Stimulated activated CD4-positive, alpha-beta T cell treated with anti-CD3 and anti-CD28 coated beads, Interleukin-12 subunit alpha, Interleukin-12 subunit beta, amount 100 ng/mL, for 24 hours (primary cell): ENCODE measurements at places on chromosomes 16 and 17.

DNA sequence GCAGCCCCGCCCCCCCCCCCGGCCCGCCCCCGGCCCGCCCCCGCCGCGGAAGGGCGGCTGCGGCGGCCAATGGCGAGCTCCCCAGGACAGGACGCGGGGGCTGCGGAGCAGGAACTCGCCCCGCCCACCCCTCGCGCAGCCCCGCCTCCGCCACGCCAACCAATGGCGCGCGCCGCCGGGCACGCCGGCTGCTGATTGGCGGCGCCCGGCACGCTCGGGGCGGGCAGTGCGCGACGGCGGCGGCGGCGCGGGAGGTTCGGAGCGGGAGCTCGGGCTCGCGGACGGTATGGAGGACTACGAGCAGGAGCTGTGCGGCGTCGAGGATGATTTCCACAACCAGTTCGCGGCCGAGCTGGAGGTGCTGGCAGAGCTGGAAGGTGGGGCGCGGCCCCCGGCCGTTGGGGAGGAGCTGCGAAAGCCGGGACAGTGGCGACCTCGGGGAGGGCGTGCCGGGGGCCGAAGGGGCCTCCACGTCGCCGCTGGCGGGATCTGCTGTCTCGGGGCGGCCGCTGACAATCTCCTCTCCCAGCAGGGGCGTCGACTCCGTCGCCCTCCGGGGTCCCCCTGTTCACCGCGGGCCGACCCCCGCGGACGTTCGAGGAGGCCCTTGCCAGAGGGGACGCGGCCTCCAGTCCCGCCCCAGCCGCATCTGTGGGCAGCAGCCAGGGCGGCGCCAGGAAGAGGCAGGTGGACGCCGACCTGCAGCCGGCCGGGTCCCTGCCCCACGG, at the start of gene CHTF18:
TSS of gene CHTF18 (plus strand) at position 222 of the 728 bp plus-strand sequence. CDS start at position 287, 65 bp downstream.
- peak; percentile 90 for DNase-seq

DNA sequence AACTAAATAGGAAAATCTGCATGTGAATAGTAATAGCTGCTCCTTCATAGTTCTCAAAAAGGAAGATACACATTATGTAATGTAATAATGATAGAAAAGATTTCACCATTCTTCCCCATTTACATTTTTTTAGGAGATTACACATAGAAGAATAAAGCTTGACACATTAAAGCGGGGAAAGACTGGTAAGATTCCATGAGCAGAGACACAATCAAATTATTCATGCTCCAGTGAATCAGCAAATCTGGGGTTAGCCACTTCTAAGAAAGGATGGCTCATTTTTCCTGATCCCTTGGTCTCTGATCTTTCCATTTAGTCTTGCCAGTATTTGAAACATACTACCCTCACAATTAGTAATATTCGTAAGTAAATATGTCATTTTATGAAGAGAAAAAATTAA, 81.9 kb downstream of the CA4 start:
- DNase-seq, result no peak

DNA sequence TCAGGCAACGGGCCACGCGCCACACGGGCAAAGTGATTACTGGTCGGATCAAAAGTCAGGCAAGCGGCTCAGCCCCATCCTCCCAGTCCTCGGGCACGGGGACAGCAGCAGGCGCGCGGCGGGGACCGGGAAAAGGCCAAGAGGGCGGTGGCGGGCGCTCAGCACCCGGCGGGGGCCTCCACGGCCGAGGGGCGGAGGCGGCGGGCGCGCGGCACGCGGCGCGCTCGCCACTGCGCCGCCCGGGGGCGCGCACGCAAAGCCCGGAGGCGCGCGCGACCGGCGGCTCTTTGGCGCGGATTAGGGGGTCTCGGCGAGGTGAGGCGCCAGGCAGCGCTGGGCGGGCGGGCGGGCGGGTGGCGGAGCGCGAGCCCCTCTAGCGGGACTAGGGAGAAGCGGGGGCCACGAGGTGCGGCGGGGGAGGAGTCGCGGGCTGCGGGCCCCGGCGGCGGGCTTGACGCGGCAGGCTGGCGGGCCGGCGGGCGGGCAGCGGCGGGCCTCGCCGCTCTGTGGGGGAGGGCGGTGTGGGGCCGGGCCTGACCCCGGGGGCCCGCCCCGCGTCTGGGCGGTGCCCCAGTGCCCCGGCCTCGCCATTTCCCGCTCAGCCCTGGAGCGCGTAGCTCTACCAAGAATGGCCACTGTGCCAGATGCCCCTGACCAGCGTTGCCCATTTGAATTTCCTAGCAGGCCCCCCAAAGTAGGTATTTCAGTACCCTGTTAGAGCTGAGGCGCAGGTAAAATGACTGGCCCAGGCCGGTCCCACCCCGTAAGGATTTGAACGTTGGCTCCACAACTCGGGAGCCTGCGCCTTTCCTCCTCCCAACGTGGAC, at the start of the genes ACACA and TADA2A:
TSS of gene ACACA (minus strand) at position 202 of the 827 bp plus-strand sequence. CDS start 537 bp downstream, outside the sequence.
TSS of gene TADA2A (plus strand) at position 252 of the 827 bp plus-strand sequence. CDS start 4,480 bp downstream, outside the sequence.
- peak; percentile 61 for DNase-seq

GRCh38 chr16:66365651-66366050, 840 bp upstream of the CDH5 start:
- DNase-seq, result no peak

GRCh38 chr16:50516890-50517289, 31.3 kb upstream of the NKD1 start:
- no peak for DNase-seq

GRCh38 chr17:72093707-72094106, 27.1 kb upstream of the SOX9 start:
- no peak for DNase-seq

DNA sequence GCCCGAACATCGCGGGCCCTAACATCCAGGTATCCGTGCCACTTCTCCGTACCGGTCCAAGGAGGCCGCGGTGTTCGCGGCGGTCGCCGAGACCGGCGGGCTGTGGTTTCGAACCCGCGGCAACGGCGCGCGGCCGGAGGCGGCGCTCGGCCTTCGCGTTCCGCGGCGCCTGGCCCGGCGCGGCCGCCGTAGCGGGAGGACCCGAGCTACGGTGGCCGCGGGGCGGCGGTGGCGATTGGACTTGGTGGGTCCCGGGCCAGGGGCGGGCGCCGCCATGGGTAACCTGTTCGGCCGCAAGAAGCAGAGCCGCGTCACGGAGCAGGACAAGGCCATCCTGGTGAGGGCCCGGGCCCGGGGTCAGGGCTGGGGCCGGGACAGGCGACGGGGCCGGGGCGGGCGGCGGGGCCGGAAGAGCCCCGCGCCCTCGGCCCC, at the start of gene CHMP6:
TSS of gene CHMP6 (plus strand) at position 197 of the 432 bp plus-strand sequence. CDS start at position 275, 78 bp downstream.
- DNase-seq, result peak; percentile 59

- DNase-seq, result no peak
These were observed 18.8 kb downstream of the CDC42EP4 start for GRCh38 chr17:73293031-73293430.

DNA sequence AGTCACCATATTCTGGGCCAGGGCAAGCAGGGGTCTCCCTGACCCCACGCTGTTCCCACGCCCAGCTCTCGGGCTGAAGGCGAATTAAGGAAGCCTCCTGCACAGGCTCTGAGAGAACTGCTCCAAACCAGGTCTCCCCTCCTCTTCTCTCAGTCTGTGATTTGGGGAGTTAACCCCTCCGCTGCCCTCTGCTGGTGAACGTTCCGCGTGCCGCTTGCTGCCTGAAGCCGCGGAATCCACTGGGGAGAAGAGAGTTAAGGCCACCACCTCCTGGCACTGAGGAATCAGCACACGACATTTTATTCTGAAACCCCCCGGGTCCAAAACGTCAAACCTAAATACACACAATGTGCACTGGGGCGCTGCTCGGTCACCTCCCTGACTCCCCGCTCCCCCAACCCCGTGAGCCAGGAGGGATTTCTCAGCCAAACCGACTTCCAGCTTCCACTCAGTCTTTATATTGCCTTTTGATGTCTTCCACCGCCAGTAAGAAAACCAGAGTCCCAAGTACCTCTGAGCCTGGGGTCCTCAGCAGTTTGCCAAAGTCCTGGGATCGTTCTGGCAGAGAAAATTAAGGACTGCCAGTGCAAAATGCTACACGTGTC, 54.4 kb upstream of the RCVRN start:
- DNase-seq, result no peak

DNA sequence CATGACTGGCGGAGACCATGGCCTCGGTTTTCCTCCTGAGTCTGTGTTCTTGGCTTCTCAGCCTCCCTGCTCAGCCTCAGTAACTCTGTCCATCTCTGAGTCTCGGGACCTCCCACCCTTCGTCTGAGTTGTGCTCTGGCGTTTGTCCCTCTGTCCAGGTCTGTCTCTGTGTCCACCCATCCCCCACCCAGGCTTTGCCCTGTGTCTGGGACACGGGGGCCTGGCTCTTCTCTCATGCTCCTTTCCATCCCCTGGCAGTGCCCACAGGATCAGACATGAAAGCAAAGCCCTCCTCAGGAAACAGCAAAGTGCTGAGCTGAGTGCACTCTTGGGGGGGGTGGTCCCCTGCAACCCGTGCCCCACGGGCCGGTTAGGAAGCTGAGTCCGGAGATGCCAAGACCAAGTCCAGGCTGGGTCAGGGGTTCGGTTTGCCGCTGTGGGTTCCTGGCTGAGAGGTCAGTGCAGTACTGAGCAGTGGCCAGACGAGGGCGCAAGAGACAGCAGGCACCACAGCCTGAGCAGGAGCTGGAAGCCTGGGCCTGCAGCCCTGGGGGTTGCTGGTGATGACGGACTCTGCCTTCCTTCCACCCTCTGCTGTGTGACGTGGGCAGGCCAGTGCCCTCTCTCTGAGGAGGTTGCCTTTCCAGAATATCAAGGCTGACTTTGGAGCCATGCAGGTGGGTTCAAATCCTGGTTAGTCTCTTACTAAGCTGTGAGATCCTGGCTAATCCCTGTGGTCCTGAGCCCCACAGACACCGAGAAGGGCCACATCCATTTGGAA, 2.5 kb downstream of the P2RX1 start:
- peak; percentile 55 for DNase-seq
